ENCODE measurements at places on chromosomes 4 and X. TPM values are rescaled to one million over a fixed set of nuclear protein-coding genes. Genes with fewer than 3 reads are reported as not detected.

TMPRSS11B gene
- not detected for total RNA-seq

- H3K27me3 ChIP-seq, result no peaks in the 10 kb centered on the region
- H3K27ac ChIP-seq, result no peak overlapping the region
- H3K36me3 ChIP-seq, result no peaks in the 10 kb centered on the region
- H3K4me3 ChIP-seq, result no peak overlapping the region
- no peak for DNase-seq
- H3K4me1 ChIP-seq, result no peaks in the 10 kb centered on the region
Measured at GRCh38 chrX:111431001-111431400, 19.0 kb upstream of the DCX start.

DNA sequence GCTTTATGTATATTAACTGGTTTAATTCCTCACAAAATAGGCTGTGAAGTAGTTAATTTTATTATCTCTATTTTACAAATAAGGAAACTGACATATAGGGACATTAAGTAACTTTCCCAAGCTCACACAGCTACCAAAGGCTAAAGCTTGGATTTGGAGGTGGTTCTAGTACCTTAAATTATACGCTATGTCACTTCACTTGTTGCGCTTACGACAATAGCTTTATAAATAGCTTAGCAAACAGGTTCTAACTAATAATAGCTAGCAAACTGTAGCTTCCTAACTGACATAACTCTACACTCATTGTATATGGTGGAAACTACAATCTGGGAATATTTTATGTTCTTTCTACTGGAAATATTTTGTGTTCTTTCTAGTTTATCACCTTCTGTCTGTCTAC lies 666.4 kb upstream of the CPEB2 start:
- H3K27me3 ChIP-seq, result peaks cover 6% of the 10 kb centered on the region
- no peak overlapping the region for H3K4me3 ChIP-seq
- DNase-seq, result no peak
- H3K4me1 ChIP-seq, result no peaks in the 10 kb centered on the region
- H3K36me3 ChIP-seq, result no peaks in the 10 kb centered on the region

DNA sequence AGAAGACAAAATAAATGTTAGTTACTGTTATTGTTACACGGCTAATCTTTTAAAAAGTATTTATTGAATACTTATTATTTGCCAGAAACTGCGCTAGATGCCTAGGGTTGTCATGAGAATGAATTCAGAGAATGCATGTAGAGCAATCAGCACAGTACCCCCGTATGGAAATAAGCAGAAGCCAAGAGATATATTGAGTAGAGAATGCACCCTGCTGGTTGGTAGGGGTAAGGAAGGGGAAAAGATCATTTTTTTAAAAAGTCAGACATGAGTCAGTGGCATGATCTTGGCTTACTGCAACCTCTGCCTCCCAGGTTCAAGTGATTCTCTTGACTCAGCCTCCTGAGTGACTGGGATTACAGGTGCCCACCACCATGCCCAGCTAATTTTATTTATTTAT lies 13.1 kb upstream of the DRP2 start:
- H3K36me3 ChIP-seq, result no peaks in the 10 kb centered on the region
- H3K27ac ChIP-seq, result no peak overlapping the region
- no peak overlapping the region for H3K4me3 ChIP-seq
- DNase-seq, result no peak
- H3K27me3 ChIP-seq, result no peaks in the 10 kb centered on the region
- H3K4me1 ChIP-seq, result no peaks in the 10 kb centered on the region

DNA sequence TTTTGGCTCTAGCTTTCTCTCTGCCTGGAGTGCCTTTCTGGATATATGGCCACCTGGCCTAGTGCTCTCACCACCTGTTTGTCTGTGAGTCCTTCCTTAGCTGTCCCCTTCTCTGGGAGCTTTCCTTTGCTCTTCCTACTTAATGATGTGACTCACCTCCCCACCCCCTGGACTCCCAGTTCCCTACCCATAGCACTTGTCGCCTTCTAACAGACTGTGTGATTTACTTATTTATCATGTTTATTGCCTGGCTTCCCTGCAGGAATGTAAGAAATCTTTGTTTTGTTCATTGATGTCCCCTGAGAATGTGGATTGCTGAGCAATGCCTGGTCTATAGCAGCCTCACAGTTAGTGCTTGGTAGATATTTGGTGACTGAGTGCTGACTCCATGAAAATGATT lies 18.9 kb downstream of the ADD1 start:
- peaks cover 32% of the 10 kb centered on the region for H3K4me1 ChIP-seq
- H3K27me3 ChIP-seq, result no peaks in the 10 kb centered on the region
- peak; percentile 81 for DNase-seq

GAGE12F gene
- not detected for total RNA-seq

GRCh38 chr4:25970226-25970675 lies 56.2 kb downstream of the SMIM20 start:
- H3K4me1 ChIP-seq, result peaks cover 14% of the 10 kb centered on the region
- no peak for DNase-seq
- H3K4me3 ChIP-seq, result no peak overlapping the region
- no peaks in the 10 kb centered on the region for H3K27me3 ChIP-seq
- peak overlapping the region; percentile 51 for H3K27ac ChIP-seq
- no peaks in the 10 kb centered on the region for H3K36me3 ChIP-seq

DNA sequence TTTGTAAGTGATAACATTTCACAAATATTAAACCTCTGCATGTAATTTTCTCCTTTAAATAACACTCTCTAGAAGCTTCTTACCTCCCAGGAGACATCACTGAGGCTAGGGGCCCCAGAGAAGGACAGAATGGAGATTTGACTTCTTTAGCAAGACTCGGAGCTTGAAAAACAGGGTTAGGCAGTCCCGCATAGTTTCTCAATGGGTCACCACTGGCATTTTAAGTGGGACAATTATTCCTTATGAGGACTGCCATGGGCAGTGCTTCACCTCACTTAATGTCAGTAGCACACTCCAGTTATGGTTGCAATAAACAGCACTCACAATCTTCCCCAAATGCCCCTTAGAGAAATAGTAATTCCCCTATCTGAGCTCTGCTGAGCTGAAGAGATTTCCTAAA lies 66.7 kb upstream of the NOCT start:
- no peaks in the 10 kb centered on the region for H3K4me1 ChIP-seq
- no peaks in the 10 kb centered on the region for H3K36me3 ChIP-seq
- no peak for DNase-seq
- no peak overlapping the region for H3K4me3 ChIP-seq
- no peaks in the 10 kb centered on the region for H3K27me3 ChIP-seq

GRCh38 chr4:36786519-36786918 lies 458.0 kb upstream of the NWD2 start:
- no peak overlapping the region for H3K4me3 ChIP-seq
- no peak overlapping the region for H3K27ac ChIP-seq
- no peaks in the 10 kb centered on the region for H3K27me3 ChIP-seq

ENPEP gene
- 9.4 TPM for total RNA-seq

CENPI gene
- 32.6 TPM for total RNA-seq

- peaks cover 4% of the 10 kb centered on the region for H3K4me1 ChIP-seq
- no peak for DNase-seq
- no peaks in the 10 kb centered on the region for H3K36me3 ChIP-seq
- H3K27me3 ChIP-seq, result no peaks in the 10 kb centered on the region
- no peak overlapping the region for H3K4me3 ChIP-seq
Measured at GRCh38 chr4:188300385-188300784, 161.1 kb downstream of the TRIML1 start.

DNA sequence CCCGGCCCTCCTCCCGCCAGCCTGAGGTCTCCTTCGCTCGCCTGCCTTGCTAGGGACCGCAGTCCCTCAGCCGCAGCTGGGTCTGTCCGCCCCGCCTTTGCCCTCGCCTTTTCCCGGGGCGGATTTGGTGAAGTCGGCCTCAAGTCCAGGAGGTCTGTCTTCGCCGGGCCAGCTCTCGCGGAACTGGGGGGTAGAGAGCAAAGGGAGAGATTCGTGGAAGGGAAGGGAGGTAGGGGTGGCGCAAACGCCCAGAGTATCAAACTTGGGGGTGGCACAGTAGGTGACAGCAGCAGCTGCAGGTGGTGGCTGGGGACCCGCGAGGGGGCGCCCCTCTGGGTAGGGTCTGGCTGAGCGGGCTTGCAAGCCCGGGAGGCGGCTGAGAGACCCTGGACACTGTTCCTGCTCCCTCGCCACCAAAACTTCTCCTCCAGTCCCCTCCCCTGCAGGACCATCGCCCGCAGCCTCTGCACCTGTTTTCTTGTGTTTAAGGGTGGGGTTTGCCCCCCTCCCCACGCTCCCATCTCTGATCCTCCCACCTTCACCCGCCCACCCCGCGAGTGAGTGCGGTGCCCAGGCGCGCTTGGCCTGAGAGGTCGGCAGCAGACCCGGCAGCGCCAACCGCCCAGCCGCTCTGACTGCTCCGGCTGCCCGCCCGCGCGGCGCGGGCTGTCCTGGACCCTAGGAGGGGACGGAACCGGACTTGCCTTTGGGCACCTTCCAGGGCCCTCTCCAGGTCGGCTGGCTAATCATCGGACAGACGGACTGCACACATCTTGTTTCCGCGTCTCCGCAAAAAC lies at the start of gene NPY2R:
Gene NPY2R (plus strand): TSS at position 379 of the 797 bp plus-strand sequence. CDS start 5,304 bp downstream, outside the sequence.
- peaks cover 57% of the 10 kb centered on the region for H3K27me3 ChIP-seq
- peak; percentile 91 for DNase-seq
- H3K4me3 ChIP-seq, result peak within 1 kb of the TSS; percentile 85
- no peaks in the 10 kb centered on the region for H3K4me1 ChIP-seq

- peak; percentile 58 for DNase-seq
- no peaks in the 10 kb centered on the region for H3K4me1 ChIP-seq
- no peaks in the 10 kb centered on the region for H3K36me3 ChIP-seq
- no peak overlapping the region for H3K4me3 ChIP-seq
- no peaks in the 10 kb centered on the region for H3K27me3 ChIP-seq
Measured at GRCh38 chrX:100649550-100650356, 5.8 kb downstream of the SRPX2 start.

SPANXB1 gene
- not detected for total RNA-seq

DNA sequence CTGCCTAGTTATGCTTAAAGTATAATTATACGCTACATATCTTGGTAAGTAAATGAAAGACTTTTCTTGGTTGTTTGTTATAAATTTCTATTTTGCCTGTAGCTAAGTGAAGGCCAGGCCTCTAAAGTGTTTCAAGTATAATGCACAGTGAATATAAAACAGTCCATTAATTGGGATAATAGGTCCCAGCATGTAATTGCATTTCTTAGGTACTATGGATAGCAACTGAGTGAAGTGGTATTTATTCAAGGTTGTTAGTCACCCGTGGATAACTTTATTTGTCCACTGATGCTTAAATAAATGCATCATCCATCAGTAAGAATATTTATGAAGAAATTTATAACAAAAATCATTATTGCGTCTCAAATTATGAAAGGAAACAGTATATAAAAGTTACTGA lies 59.1 kb downstream of the TEX13C start:
- H3K27me3 ChIP-seq, result no peaks in the 10 kb centered on the region
- no peak overlapping the region for H3K4me3 ChIP-seq
- H3K27ac ChIP-seq, result no peak overlapping the region
- H3K4me1 ChIP-seq, result no peaks in the 10 kb centered on the region
- no peak for DNase-seq

KIAA0232 gene
- 43.5 TPM for total RNA-seq

DNA sequence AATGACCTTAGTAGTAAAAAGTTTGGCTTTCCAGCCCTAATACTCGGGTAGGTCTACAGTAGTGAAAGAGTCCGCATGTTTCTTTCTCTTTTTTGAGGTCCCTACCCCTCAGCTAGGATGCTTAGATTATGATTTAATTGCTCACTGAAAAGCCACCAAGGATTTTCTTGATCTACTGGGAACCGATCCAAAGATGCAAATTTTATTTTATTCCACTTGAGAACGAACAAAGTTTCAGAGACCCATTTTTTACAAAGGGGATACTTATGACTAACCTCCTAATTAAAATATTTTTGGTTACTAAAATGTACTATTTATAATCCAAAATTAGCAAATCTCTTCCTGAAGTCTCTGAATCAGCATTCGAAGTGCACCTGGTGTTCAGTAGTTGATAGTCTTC lies 14.3 kb upstream of the PDHA2 start:
- no peaks in the 10 kb centered on the region for H3K4me1 ChIP-seq
- DNase-seq, result no peak
- H3K27me3 ChIP-seq, result no peaks in the 10 kb centered on the region
- no peak overlapping the region for H3K27ac ChIP-seq

- H3K27ac ChIP-seq, result no peak overlapping the region
- no peaks in the 10 kb centered on the region for H3K4me1 ChIP-seq
- no peaks in the 10 kb centered on the region for H3K36me3 ChIP-seq
- H3K27me3 ChIP-seq, result no peaks in the 10 kb centered on the region
- no peak for DNase-seq
Measured at GRCh38 chrX:120517936-120518335, 42.8 kb downstream of the CUL4B start.

DNA sequence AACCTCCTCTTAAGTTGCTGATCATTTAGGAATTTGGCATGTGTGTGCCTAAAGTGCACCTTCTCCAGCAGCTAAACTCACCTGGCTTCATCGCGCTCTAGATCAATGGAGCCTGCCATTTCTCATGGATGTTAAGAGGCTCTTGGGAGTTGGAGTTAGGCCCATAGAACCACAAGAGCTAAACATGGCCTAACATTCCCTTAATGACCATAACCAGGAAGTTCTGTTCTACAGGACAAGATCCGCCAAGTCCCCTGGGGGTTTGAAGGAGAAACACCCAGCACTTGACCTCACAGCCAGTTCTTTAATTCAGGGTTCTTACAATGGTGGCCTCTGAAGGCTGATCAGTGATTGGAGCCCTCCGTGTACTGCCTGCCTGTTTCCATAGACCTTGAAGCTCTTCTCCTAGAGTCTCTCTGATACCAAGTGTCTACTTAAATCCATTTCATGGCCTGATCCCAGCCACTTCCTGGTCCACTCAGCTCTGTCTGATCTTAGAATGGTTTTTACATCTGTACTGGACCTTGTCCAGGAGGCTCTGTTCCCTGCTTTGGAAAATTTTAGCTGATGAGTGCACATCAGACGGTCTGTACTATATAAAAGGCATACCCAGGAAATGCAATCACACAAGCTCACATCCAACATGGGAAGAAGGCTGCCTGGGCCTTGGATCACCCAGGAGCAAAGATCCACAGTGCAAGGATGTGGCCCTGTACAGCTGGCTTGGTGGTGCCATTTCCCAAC lies 45.1 kb downstream of the RPS3A start:
- no peak overlapping the region for H3K4me3 ChIP-seq
- no peak for DNase-seq
- no peaks in the 10 kb centered on the region for H3K4me1 ChIP-seq
- H3K27me3 ChIP-seq, result no peaks in the 10 kb centered on the region

DNA sequence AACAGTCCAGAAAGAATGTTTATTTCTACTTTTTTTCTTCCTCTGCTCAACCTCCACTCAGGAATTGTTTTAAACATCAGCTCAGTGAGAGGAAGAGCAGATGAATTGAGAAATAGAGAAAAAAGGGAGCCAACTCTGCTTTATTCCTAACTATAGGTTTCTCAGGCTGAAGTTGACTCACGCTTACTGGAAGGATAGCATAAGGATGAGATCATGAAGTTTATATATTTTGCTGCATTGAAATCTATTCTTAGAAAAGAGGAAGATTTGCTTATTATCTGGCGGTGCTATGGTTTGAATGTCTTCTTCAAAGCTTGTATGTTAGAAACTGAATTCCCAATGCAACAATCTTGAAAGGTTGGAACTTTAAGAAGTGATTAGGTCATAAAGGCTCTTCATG lies 1673.4 kb upstream of the PCDH7 start:
- DNase-seq, result no peak
- H3K27me3 ChIP-seq, result no peaks in the 10 kb centered on the region
- H3K36me3 ChIP-seq, result no peaks in the 10 kb centered on the region
- H3K4me3 ChIP-seq, result no peak overlapping the region
- H3K4me1 ChIP-seq, result peaks cover 3% of the 10 kb centered on the region
- no peak overlapping the region for H3K27ac ChIP-seq

GRCh38 chr4:72564184-72564583 lies 4.8 kb downstream of the ADAMTS3 start:
- H3K27me3 ChIP-seq, result no peaks in the 10 kb centered on the region
- H3K27ac ChIP-seq, result no peak overlapping the region
- H3K4me3 ChIP-seq, result no peak overlapping the region
- H3K4me1 ChIP-seq, result no peaks in the 10 kb centered on the region
- H3K36me3 ChIP-seq, result no peaks in the 10 kb centered on the region

SMIM10 gene
- 1.2 TPM for total RNA-seq

GRCh38 chr4:687048-687970 lies 1.6 kb downstream of the SLC49A3 start:
- H3K36me3 ChIP-seq, result no peaks in the 10 kb centered on the region
- H3K4me3 ChIP-seq, result no peak overlapping the region
- no peaks in the 10 kb centered on the region for H3K27me3 ChIP-seq
